ENCODE measurements at places on chromosomes 12 and 14.

- no peak overlapping the region for H3K27ac ChIP-seq
- no peaks in the 10 kb centered on the region for H3K27me3 ChIP-seq
- no peaks in the 10 kb centered on the region for H3K4me1 ChIP-seq
- H3K36me3 ChIP-seq, result no peaks in the 10 kb centered on the region
- no peak overlapping the region for H3K4me3 ChIP-seq
These were observed 25.3 kb upstream of the MAGOHB start for GRCh38 chr12:10638728-10639127.

DNA sequence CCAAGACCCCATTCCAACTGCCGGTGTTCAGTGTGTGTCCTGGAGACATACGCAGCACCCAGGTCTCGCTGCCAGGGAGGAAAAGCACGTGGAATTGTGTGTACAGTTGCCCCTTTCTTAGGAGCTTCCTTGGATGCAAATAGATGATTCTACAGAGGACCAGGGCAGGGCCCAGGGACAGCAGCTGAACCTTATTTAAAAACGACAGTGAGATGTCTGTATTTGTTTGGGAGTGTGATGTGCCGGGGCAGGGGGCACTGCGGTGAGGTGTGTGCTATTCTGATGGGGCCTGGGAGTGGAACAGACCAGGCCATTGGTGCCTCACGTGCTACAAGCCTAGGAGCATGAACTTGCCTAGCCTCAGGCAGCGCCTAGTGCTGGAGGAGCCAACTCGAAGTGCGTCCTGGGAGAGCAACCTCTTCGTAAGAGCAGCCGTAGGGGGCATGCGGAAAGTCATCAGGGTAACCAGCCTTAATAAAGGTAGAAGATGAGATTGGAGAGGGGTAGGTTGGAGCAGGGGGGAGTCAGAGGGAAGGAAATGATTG lies 98.3 kb upstream of the ESRRB start:
- DNase-seq, result no peak
- H3K27ac ChIP-seq, result no peak overlapping the region
- H3K4me1 ChIP-seq, result no peaks in the 10 kb centered on the region
- no peaks in the 10 kb centered on the region for H3K27me3 ChIP-seq
- no peaks in the 10 kb centered on the region for H3K36me3 ChIP-seq

GRCh38 chr14:24741871-24742270 lies 107.9 kb upstream of the GZMB start:
- no peak overlapping the region for H3K27ac ChIP-seq
- H3K36me3 ChIP-seq, result no peaks in the 10 kb centered on the region
- H3K27me3 ChIP-seq, result peaks cover 2% of the 10 kb centered on the region
- no peak for DNase-seq
- H3K4me3 ChIP-seq, result no peak overlapping the region

GRCh38 chr12:126772171-126772864 lies 1494.7 kb upstream of the TMEM132C start:
- DNase-seq, result no peak
- H3K4me3 ChIP-seq, result no peak overlapping the region
- no peak overlapping the region for H3K27ac ChIP-seq
- no peaks in the 10 kb centered on the region for H3K36me3 ChIP-seq
- no peaks in the 10 kb centered on the region for H3K27me3 ChIP-seq

DNA sequence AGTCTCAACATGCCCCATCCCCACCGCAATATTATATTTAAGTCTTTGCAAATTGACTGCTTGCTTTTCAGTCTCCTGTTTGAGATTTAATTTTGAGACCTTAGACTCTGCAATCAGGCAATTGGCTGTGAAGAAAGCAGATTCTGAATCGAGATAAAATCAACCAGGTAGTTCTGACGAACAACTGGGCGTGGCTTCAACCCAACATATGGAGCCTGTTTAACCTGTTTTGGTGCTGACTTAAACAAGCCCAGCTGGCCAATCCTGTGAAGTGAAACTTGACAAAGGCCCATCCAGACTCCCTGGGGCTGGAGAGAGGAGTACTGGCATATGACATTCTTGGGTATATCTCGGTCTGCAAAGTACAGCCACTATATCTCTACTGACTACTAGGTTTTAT lies 9.8 kb upstream of the CIPC start:
- no peak for DNase-seq
- peaks cover 43% of the 10 kb centered on the region for H3K4me1 ChIP-seq
- H3K27me3 ChIP-seq, result no peaks in the 10 kb centered on the region
- peak overlapping the region; percentile 90 for H3K27ac ChIP-seq

GRCh38 chr14:83053022-83053710 lies 1519.5 kb upstream of the SEL1L start:
- H3K36me3 ChIP-seq, result no peaks in the 10 kb centered on the region
- H3K27me3 ChIP-seq, result no peaks in the 10 kb centered on the region
- no peaks in the 10 kb centered on the region for H3K4me1 ChIP-seq
- no peak for DNase-seq
- H3K27ac ChIP-seq, result no peak overlapping the region

DNA sequence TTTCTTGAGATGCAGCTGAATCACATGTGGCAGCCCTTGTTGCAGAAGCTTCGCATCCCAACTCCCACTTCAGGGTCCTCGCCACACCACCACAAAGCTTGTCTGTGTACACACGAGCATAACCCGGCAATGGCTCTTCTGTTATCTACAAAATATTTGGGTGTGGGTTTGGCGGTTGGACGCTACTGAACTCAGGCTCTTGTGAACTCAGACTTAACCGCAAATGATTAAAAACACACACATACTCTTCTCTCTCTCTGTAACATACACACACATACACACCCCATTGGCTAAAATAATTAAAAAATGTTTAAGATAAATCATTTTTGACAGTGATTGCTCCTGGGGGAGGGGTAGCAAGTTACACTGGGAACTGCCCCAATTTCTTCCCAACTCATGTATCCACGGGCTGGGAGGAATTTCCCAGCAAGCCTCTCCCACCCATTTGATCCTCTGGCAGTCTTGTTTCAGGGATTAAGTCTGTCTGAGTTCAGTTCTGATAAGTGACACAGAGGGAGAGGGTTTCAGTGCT lies 63.7 kb upstream of the MANSC4 start:
- H3K4me3 ChIP-seq, result no peak overlapping the region
- DNase-seq, result no peak
- H3K4me1 ChIP-seq, result peaks cover 24% of the 10 kb centered on the region
- H3K36me3 ChIP-seq, result no peaks in the 10 kb centered on the region
- H3K27me3 ChIP-seq, result no peaks in the 10 kb centered on the region

- H3K36me3 ChIP-seq, result no peaks in the 10 kb centered on the region
- no peaks in the 10 kb centered on the region for H3K4me1 ChIP-seq
- H3K27ac ChIP-seq, result no peak overlapping the region
- H3K27me3 ChIP-seq, result no peaks in the 10 kb centered on the region
- no peak for DNase-seq
These were observed 7.7 kb upstream of the IFNG-AS1 start for GRCh38 chr12:67981287-67982162.

DNA sequence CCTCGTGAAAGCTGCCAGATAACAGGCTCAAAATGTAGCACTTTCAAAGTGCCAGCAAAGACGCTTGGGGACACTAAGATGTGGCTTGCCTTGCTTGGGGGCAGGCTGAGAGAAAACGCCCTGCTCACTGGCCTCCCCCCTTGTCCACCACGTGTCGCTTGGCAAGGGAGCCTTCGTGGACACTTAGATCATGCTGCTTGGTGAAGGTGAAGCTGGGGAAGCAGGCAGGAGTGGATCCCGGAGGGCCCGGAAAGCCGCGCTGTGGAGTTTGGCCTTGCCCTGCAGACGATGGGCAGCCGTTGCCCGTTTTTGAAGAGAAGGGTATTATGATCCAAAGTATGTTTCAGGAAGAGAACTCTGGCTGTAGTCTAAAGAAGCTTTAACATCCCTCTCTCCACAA lies 53.4 kb upstream of the BDKRB2 start:
- H3K4me1 ChIP-seq, result peaks cover 2% of the 10 kb centered on the region
- DNase-seq, result no peak
- no peak overlapping the region for H3K27ac ChIP-seq
- H3K4me3 ChIP-seq, result no peak overlapping the region
- H3K36me3 ChIP-seq, result no peaks in the 10 kb centered on the region

GRCh38 chr14:99809360-99809759 lies 16.1 kb downstream of the EML1 start:
- no peak for DNase-seq
- peak overlapping the region; percentile 36 for H3K27ac ChIP-seq
- H3K27me3 ChIP-seq, result peaks cover 5% of the 10 kb centered on the region
- H3K4me1 ChIP-seq, result no peaks in the 10 kb centered on the region
- no peak overlapping the region for H3K4me3 ChIP-seq
- H3K36me3 ChIP-seq, result no peaks in the 10 kb centered on the region

DNA sequence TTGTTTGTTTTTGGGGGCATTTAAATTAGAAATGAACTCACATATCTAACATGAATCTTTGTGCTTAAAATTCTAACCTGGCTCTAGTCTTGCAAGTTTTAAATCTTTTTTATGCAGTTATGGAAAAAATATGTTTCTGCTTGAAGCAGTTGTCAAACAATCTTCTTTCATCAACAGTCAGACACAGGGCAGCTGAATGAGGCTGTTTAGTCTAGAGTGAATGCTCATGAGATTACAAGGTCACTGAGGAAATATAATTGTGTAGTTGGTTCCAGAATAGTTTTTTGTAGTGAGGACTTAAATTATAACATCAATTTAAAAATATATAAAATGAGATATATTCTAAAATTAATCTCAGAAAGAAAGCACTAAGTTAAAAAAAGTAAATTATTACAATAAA lies 76.5 kb downstream of the TRMT5 start:
- no peak for DNase-seq
- H3K36me3 ChIP-seq, result no peaks in the 10 kb centered on the region
- H3K4me1 ChIP-seq, result no peaks in the 10 kb centered on the region
- H3K4me3 ChIP-seq, result no peak overlapping the region
- no peak overlapping the region for H3K27ac ChIP-seq
